ENCODE measurements at places on chromosomes 2 and 18. TPM values are rescaled to one million over a fixed set of nuclear protein-coding genes. Genes with fewer than 3 reads are reported as not detected.

The PARD3B gene
- total RNA-seq = 24.9 TPM

The MPPE1 gene
- total RNA-seq = 38.2 TPM

The PIEZO2 gene
- total RNA-seq = 142 TPM

The CERKL gene
- total RNA-seq = not detected

DNA sequence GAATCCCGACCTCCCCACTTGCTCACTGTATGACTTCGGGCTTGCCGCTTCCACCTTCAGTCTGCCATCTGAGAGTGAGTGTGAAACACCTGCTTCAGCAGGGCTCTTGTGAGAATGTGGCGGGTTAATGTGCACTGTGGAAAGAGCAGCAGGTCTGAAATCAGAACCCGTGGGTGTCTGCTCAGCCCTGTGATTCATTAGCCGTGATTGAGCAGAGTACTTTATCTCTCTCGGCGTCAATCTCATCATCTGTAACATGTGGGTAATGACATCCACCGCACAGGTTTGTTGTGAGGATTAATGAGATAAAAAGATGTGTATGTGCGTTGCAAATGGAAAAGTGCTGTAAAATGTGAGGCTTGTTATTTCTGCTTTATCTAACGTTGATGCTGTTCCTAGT is 128.6 kb downstream of the LRATD1 start:
- peaks cover 1% of the 10 kb centered on the region for H3K27me3 ChIP-seq
- H3K36me3 ChIP-seq = no peaks in the 10 kb centered on the region
- DNase-seq = no peak
- no peak overlapping the region for H3K27ac ChIP-seq
- H3K4me3 ChIP-seq = no peak overlapping the region
